ENCODE measurements at places on chromosomes 4 and X.

GRCh38 chr4:112172180-112172579 lies 26.9 kb downstream of the FAM241A start:
- DNase-seq, result no peak

GRCh38 chrX:54641530-54641929 lies 111.5 kb downstream of the GNL3L start:
- no peak for DNase-seq

DNA sequence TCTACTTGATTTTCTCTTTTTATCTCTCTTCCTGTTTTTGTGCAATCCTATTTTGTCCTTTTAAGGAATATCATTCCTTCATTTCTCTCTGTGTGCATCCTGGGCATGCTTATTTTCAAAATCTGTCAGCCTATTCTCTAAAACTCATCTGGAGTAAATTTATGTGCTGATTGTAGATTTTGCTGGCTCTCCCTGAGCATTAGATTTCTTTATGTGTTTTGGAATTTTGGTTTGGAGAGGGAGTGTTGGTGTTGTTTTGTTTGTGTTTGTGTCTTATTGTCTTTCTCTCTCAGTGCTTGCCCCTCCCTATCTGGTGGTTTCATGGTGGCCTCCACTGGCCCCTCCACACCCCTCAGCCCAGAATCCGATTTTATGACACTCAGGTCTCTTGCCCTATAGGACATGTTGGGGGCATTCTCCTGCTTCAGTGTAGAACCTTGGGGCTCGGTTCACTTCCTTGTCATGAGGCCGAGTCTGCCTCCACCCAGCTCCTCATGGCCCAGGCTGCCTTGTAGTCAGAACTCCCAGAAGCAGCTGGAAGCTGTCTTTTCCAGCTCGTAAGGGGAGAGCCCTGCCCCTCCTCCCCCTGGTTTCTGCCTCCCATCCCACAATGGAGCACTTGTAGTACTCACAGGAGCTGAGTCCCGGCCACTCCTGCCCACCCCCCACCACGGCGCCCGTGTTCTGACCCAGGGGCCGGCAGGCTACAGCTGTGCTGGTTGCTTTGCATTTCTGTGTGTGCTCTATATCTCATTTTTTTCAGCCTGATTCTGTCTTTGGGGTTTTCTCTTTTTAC lies 24.5 kb upstream of the PJA1 start:
- DNase-seq, result no peak

DNA sequence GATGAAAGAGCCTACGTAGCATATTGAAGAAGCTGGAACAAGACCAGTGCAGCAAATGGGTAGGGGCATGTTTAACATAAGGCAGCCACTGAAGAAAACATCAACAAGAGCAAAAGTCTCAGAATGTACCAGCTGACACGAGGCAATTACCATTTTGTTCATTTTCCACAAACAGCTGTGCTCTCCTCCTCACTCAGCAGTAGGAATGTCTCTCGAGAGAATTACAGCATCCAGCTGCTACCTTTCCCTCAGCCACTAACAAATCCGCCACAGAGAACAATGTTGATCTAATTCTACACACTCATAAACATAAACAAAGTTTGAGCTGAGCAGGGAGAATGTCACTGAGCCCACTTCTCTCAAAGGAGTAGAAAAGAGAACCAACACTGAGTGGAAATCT lies 68.0 kb downstream of the OPHN1 start:
- no peak for DNase-seq

DNA sequence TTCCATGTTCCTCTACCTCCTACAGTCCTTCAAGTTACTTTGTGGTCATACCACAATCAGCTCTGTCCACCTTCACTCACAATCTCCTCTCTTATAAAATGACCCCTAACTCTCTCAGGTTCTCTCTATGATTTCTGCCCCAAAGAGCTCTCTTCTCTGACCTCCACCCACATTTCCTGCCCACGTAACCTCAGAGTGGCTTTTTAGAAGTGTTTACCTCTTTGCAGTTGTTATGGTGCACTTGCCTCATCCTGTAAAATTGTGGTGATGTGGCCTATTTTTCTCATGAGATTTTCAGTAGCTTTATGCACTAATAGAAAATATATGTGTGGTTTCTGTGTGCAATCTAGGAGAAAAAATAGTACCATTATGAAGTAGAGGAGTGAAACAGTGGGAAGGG lies 215.8 kb downstream of the PACRGL start:
- no peak for DNase-seq

DNA sequence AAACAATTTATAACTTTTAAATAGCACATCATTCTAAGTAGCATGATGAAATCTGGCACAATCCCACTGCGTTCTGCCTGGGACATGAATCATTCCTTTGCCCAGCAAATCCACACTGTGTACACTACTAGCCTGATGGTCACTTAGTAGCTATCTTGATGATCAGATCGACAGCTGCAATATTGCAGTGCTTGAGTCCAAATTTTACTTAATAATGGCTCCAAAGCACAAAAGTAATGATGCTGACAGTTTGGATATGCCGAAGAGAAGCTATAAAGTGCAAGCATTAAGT lies 86.6 kb upstream of the NPNT start:
- no peak for DNase-seq

GRCh38 chr4:39259571-39260330 lies 77.4 kb downstream of the WDR19 start:
- DNase-seq, result no peak

DNA sequence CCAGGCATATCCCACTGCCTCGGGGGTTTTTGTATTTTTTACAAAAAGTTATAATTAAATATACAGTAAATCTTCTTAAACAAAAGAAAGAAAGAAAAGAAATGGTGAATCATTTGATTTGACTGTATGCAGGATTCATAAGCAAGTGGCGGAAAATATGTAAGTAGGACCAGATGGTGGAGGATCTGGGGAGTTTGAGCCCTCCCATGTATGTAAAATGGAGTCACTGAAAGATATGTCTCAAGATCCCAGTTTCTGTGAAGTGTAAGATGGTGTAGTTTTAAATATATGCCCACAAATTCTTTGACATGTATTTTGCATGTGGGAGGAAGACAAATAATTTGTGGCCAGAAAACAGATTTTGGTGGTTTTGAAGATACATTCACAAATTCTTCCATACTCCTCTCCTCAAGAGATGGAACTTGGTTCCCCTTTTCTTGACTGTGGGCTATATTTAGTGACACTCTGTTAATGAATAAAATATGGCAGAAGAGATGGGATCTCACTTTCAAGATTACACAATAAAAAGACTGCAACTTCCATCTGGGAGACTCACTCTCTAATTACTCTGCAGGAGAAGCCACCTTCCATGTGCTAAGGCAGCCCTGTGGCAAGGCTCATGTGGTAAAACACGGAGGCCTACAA lies 133.6 kb upstream of the S100G start:
- no peak for DNase-seq

GRCh38 chr4:172573899-172574298 lies 594.7 kb upstream of the GALNT7 start:
- DNase-seq, result no peak

DNA sequence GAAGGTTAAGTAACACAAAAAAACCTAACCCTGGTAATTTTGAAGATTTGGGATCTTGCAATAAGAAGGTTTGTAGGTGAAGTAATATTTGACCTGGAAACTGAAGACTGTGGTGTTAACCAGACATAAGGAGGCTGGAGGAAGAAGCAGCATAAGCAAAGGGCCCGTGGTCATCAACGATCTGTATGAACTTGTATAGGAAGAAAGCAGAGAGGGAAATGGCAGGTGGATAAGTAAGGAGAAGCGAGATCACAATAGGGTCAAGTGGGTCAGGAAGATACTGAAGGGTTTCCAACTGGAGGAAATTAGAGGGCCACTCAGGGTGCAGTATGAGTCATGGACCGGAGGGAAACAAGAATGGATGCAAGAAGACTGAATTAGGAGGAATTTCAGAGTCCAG lies 103.8 kb upstream of the SORBS2 start:
- DNase-seq, result no peak

- no peak for DNase-seq
Observed at GRCh38 chr4:173280998-173281397, 53.2 kb downstream of the HMGB2 start.

DNA sequence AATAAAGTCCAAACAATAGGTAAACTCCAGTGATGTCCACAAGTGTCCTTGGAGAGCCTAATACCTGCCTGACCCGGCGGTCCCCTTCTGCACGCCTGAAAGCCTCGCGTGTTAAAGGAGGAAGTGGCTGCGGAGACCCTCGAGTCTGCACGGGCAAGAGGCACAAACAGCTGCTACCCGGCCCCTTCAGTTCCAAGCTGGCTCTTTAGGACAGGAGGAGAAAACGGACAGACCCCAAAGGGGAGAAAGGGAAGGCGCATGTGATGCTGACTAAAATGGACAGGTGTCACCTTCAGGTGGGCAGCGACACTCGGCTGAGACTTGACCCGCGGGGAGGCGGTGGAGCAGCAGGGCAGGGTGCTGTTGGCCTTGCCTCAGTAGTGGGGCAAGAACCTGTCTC lies 102.7 kb upstream of the TENM3 start:
- DNase-seq, result no peak

DNA sequence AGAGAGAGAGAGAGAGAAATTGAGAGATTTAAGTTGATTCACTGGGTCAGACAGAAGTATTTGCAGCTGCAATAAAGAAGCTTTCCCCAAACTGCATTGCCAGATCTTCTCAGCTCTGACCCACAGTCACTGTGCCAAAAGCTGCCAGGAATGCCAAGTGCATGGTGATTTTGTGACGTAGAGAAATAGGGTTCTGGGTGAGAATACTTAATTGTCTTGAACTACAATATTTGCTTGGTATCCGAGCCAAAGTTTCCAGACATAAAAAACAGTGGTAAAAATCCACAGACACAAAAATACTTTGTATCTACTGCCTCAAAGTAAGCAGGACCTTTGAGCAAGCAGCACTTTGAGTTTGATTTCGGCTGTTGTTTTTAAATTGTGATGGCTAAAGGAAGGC lies 331.1 kb downstream of the GRID2 start:
- no peak for DNase-seq

GRCh38 chr4:55170462-55170861 lies 45.1 kb upstream of the KDR start:
- DNase-seq, result no peak

- DNase-seq, result no peak
Observed at GRCh38 chrX:141947350-141947749, 43.7 kb downstream of the MAGEC1 start.

GRCh38 chrX:136731207-136731782 lies 49.4 kb downstream of the ARHGEF6 start:
- DNase-seq, result no peak

DNA sequence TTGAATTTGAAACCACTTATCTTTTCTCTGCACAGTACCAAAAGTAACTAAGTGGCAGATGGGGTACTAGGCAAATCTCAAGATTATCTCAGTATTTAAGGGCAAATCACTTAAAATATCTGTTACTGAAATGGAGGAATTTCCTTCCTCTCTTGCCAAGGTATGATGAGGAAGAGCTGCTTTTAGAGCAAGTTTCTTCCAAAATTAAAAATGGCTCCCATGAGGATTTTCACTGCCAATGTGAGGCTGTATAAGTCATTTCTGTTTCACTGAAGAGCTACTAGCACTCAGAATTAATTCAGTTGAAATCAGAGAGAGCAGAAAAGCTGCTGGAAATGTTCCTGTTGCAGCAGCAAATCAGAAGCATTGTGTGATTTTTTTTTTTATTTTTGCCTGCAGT lies 43.4 kb downstream of the GABRB1 start:
- DNase-seq, result no peak

- no peak for DNase-seq
Observed at GRCh38 chr4:125705681-125706080, 390.9 kb downstream of the FAT4 start.

- DNase-seq, result no peak
Observed at GRCh38 chr4:1676605-1677525, 7.2 kb downstream of the FAM53A start.

All from NCI-H774 (cell line).